RWPE1 (cell line): ENCODE measurements at places on chromosomes 1 and 21.
A peak's percentile ranks its signal among the peaks of the same experiment; 100 is the strongest.

DNA sequence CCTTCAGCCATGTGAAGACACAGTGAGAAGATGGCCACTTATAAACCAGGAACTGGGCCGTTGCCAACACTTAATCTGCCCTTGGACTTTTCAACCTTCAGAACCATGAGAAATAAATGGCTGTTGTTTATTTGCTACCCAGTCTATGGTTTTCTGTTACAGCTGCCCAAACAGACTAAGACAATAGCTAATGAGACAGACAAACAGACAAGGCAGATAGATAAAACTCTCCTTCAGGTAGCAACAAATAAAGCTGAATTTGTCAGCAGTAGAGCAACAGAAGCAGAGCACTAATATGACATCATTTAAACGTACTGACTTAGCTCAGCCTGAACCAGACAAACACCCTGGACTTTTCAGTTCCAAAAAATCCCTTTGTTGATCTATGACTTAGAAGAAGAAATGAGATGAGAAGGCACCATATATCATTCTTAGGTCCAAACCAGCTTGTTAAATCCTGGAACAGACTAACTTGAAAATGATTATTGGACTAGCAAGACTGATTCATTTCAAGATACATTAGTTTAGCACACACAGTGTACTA lies 27.0 kb downstream of the ZZZ3 start:
- DNase-seq = no peak

- peak; percentile 41 for DNase-seq
Observed at GRCh38 chr1:48048064-48048463, 50.9 kb upstream of the TRABD2B start.

GRCh38 chr1:38444770-38445442 lies 398.3 kb upstream of the POU3F1 start:
- no peak for DNase-seq

GRCh38 chr1:31593770-31594632 lies 17.7 kb downstream of the TINAGL1 start:
- peak; percentile 69 for DNase-seq
